Lung (tissue), 17 donors: ENCODE measurements at places on chromosomes 3 and 15. TPM values are rescaled to one million over a fixed set of nuclear protein-coding genes. Genes with fewer than 3 reads are reported as not detected.
A peak's percentile ranks its signal among the peaks of the same experiment; 100 is the strongest.

- no peak for DNase-seq
- H3K27ac ChIP-seq: no peak overlapping the region
- H3K4me3 ChIP-seq: no peak overlapping the region
- no peaks in the 10 kb centered on the region for H3K36me3 ChIP-seq
- H3K4me1 ChIP-seq: no peaks in the 10 kb centered on the region
- no peaks in the 10 kb centered on the region for H3K27me3 ChIP-seq
These were observed 29.7 kb downstream of the CRYGS start for GRCh38 chr3:186514296-186515002.

DNA sequence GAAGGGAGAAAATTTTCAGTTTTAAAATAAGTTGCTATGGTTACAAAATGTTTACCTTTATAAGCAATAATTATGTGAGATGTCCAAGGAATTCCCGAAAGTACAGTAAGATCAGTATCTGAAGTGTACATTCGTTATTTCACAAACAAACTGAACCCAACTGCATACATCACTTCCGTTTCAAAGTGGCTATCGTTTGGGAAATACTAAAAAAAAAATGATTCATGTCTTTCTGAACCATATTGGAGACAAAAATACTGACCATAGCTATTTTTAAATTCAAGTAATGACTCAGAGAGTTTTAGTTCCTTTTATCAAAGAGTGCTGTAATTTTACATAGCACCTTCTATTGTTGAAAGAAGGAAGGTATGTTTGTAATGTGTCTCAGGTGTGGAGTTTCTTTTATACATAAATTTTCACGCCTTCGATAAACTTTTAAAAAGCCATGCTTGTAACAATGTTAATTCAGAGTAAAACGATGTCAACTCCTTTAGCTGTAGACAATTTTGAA is 8.0 kb upstream of the ANKRD28 start:
- no peak overlapping the region for H3K27ac ChIP-seq
- no peak overlapping the region for H3K4me3 ChIP-seq
- DNase-seq: peak; percentile 73
- no peaks in the 10 kb centered on the region for H3K27me3 ChIP-seq
- no peaks in the 10 kb centered on the region for H3K36me3 ChIP-seq
- no peaks in the 10 kb centered on the region for H3K4me1 ChIP-seq

GRCh38 chr3:149934524-149934923 is 36.2 kb downstream of the PFN2 start:
- no peak overlapping the region for H3K4me3 ChIP-seq
- H3K4me1 ChIP-seq: peaks cover 3% of the 10 kb centered on the region
- DNase-seq: peak; percentile 19
- no peaks in the 10 kb centered on the region for H3K36me3 ChIP-seq
- no peak overlapping the region for H3K27ac ChIP-seq
- no peaks in the 10 kb centered on the region for H3K27me3 ChIP-seq

GRCh38 chr3:158103081-158103886 is 2.9 kb downstream of the SHOX2 start:
- H3K4me3 ChIP-seq: no peak overlapping the region
- no peaks in the 10 kb centered on the region for H3K27me3 ChIP-seq
- no peaks in the 10 kb centered on the region for H3K36me3 ChIP-seq
- no peaks in the 10 kb centered on the region for H3K4me1 ChIP-seq

DNA sequence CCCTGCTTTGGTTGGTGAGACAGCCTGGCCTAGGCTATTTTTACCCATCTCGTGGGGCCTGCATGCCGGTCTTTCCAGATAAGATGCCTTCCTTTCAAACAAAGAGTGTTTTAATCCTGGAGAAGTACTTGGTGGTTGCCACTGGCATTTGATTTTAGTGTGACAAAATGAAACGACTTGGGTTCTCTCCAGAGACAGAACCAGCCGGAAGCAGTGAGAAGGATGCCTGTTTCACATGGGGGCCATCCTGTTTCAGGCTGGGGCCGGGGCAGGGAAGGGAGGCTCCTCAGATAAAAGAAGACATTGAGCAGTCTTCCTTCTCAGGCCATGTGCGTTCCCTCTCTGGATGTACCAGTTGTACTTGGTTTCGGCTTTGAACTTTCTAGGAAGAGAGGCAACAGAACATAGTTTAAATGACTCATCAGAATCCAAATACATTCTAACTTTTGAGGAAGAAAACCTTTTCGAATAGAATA is 74.9 kb downstream of the TOP2B start:
- H3K27me3 ChIP-seq: no peaks in the 10 kb centered on the region
- H3K36me3 ChIP-seq: no peaks in the 10 kb centered on the region
- no peak for DNase-seq
- peaks cover 14% of the 10 kb centered on the region for H3K4me1 ChIP-seq
- no peak overlapping the region for H3K4me3 ChIP-seq

DNA sequence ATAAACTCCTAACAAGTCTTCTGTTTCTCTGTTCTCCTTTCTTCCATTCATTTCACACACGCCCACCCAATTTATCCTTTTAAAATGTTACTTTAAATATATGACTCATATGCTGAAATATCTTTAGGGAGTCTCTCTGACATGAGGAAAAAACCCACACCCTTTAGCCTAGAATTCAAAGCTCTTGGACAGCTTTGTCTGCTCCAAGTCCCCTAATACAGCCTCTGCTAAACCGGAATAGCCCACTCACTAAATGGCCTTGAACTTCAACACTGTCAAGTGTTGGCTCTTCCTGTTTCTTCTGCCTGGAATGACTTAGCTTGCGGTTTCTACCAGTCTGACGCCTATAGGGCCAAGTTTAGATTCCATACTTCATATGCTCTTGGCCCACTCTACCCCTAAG is 3.3 kb upstream of the CD96 start:
- H3K27ac ChIP-seq: no peak overlapping the region
- peaks cover 4% of the 10 kb centered on the region for H3K4me1 ChIP-seq
- DNase-seq: no peak
- H3K36me3 ChIP-seq: no peaks in the 10 kb centered on the region
- no peak overlapping the region for H3K4me3 ChIP-seq

GRCh38 chr3:193270451-193270850 is 29.4 kb downstream of the PLAAT1 start:
- H3K4me1 ChIP-seq: no peaks in the 10 kb centered on the region
- H3K36me3 ChIP-seq: no peaks in the 10 kb centered on the region
- no peaks in the 10 kb centered on the region for H3K27me3 ChIP-seq
- no peak for DNase-seq

- H3K27ac ChIP-seq: no peak overlapping the region
- no peaks in the 10 kb centered on the region for H3K27me3 ChIP-seq
- no peak overlapping the region for H3K4me3 ChIP-seq
- peaks cover 1% of the 10 kb centered on the region for H3K4me1 ChIP-seq
- DNase-seq: no peak
- no peaks in the 10 kb centered on the region for H3K36me3 ChIP-seq
These were observed 28.5 kb upstream of the PTPRG start for GRCh38 chr3:61532739-61533500.

- no peak overlapping the region for H3K27ac ChIP-seq
- H3K4me3 ChIP-seq: no peak overlapping the region
- H3K36me3 ChIP-seq: no peaks in the 10 kb centered on the region
- H3K4me1 ChIP-seq: no peaks in the 10 kb centered on the region
- no peak for DNase-seq
- H3K27me3 ChIP-seq: no peaks in the 10 kb centered on the region
These were observed 1340.1 kb upstream of the EPHA6 start for GRCh38 chr3:95474338-95474737.

DNA sequence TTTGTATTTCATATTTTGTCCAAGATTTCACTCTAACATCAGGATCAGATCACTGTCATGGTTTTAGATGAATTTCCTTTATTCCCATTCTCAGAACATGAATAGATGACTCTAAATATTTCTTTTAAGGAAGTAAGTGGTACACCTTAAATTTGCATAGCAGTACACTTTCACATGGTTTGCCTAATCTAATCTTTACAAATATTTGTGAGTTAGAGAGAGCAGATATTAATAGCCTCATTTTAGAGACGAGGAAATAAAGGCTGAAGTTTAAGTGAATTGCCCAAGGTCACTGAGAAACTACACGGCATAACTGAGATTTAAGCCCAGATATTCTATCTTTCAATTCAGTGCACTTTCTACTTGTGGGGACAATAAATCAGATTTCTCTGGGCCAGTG is 14.2 kb downstream of the TERC start:
- no peak overlapping the region for H3K27ac ChIP-seq
- DNase-seq: no peak
- no peaks in the 10 kb centered on the region for H3K36me3 ChIP-seq
- no peaks in the 10 kb centered on the region for H3K27me3 ChIP-seq
- H3K4me1 ChIP-seq: no peaks in the 10 kb centered on the region

GRCh38 chr15:40906091-40906990 is 12.1 kb downstream of the VPS18 start:
- H3K36me3 ChIP-seq: peaks cover 12% of the 10 kb centered on the region
- peak overlapping the region; percentile 88 for H3K27ac ChIP-seq
- no peaks in the 10 kb centered on the region for H3K27me3 ChIP-seq
- peak; percentile 88 for DNase-seq
- H3K4me3 ChIP-seq: peak overlapping the region; percentile 27

DNA sequence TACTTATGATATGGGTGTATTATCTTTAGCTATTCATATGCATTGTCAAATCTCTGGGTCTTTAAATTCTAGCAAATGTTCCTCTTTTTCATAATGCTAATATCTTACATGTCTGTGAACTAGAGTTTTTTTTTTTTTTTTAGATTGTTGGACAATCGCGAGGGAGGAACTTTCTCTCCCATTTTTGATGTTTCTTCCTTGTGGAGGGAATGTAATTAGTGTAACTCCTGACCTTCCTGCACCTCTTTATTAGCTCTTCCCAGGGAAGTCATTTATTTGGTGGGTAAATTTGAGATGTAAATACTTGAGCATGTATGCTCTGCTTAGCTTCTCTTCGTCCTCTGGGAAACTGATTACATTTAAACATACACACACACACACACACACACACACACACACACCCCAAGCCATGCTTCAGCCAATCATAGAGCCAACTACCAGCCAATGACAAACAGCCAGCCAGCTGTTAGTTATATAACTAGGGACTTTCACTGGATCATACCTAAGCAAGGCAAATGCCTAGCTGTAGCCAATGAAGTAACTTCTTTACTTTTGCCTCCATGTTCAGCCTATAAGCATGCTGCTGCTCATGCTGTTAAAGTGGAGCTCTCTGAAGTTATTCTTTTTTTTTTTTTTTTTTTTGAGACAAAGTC is 8.3 kb upstream of the USP8 start:
- no peak overlapping the region for H3K4me3 ChIP-seq
- H3K27ac ChIP-seq: no peak overlapping the region
- H3K27me3 ChIP-seq: no peaks in the 10 kb centered on the region
- no peaks in the 10 kb centered on the region for H3K36me3 ChIP-seq
- no peaks in the 10 kb centered on the region for H3K4me1 ChIP-seq
- no peak for DNase-seq

DNA sequence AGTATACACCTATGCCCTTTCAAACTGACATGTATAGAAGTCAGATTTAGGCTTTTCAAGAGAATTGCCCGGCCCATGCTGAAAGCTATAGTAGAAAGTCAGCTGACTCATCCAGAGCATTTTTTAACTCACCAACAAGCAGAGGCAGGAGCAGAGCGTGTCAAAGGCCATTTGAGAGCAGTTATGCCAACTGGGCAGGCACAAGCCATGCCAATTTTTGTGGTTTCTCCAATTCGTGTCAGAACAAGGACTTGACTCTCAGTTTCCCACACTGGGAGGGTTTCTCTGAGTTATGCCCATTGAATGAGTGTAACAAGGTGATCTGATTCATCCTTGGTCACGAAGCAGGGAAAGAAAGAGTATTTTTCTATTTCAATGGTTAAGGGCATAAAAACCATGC is 403.3 kb upstream of the THBS1 start:
- no peak overlapping the region for H3K4me3 ChIP-seq
- no peaks in the 10 kb centered on the region for H3K27me3 ChIP-seq
- no peak for DNase-seq

- no peaks in the 10 kb centered on the region for H3K27me3 ChIP-seq
- no peak for DNase-seq
- no peak overlapping the region for H3K4me3 ChIP-seq
These were observed 125.4 kb upstream of the MELTF start for GRCh38 chr3:197155046-197155445.

Gene NANOGP8
- 0.88 TPM for total RNA-seq

Gene CAPN3
- 20.9 TPM for total RNA-seq
